Naive thymus-derived CD8-positive, alpha-beta T cell (primary cell): ENCODE measurements at places on chromosomes 5 and 9.

GRCh38 chr5:83015676-83016075 lies 61.5 kb downstream of the TMEM167A start:
- H3K4me1 ChIP-seq, result no peaks in the 10 kb centered on the region
- H3K27me3 ChIP-seq, result no peaks in the 10 kb centered on the region
- H3K4me3 ChIP-seq, result no peak overlapping the region
- H3K36me3 ChIP-seq, result peaks cover 5% of the 10 kb centered on the region
- H3K27ac ChIP-seq, result no peak overlapping the region

- DNase-seq, result no peak
- H3K36me3 ChIP-seq, result no peaks in the 10 kb centered on the region
- no peaks in the 10 kb centered on the region for H3K4me1 ChIP-seq
- no peak overlapping the region for H3K27ac ChIP-seq
Measured at GRCh38 chr9:72931437-72931836, 21.4 kb downstream of the ALDH1A1 start.

- H3K4me1 ChIP-seq, result no peaks in the 10 kb centered on the region
- H3K27ac ChIP-seq, result no peak overlapping the region
- no peak for DNase-seq
- peaks cover 7% of the 10 kb centered on the region for H3K27me3 ChIP-seq
- H3K36me3 ChIP-seq, result no peaks in the 10 kb centered on the region
- H3K4me3 ChIP-seq, result no peak overlapping the region
Measured at GRCh38 chr9:97518909-97519307, 17.4 kb downstream of the TMOD1 start.

- H3K4me3 ChIP-seq, result no peak overlapping the region
- H3K27me3 ChIP-seq, result no peaks in the 10 kb centered on the region
- H3K4me1 ChIP-seq, result no peaks in the 10 kb centered on the region
- H3K36me3 ChIP-seq, result no peaks in the 10 kb centered on the region
Measured at GRCh38 chr9:22332202-22332601, 114.4 kb upstream of the DMRTA1 start.

- no peaks in the 10 kb centered on the region for H3K36me3 ChIP-seq
- H3K4me3 ChIP-seq, result no peak overlapping the region
- peaks cover 2% of the 10 kb centered on the region for H3K27me3 ChIP-seq
- H3K4me1 ChIP-seq, result no peaks in the 10 kb centered on the region
Measured at GRCh38 chr5:67694810-67695191, 498.2 kb upstream of the CD180 start.

- DNase-seq, result no peak
- H3K4me1 ChIP-seq, result no peaks in the 10 kb centered on the region
- H3K27ac ChIP-seq, result no peak overlapping the region
- no peaks in the 10 kb centered on the region for H3K27me3 ChIP-seq
- no peak overlapping the region for H3K4me3 ChIP-seq
Measured at GRCh38 chr5:102823441-102823874, 68.4 kb downstream of the PAM start.

GRCh38 chr9:72476617-72477437 lies 44.6 kb upstream of the TMC1 start:
- no peak overlapping the region for H3K4me3 ChIP-seq
- H3K36me3 ChIP-seq, result no peaks in the 10 kb centered on the region

DNA sequence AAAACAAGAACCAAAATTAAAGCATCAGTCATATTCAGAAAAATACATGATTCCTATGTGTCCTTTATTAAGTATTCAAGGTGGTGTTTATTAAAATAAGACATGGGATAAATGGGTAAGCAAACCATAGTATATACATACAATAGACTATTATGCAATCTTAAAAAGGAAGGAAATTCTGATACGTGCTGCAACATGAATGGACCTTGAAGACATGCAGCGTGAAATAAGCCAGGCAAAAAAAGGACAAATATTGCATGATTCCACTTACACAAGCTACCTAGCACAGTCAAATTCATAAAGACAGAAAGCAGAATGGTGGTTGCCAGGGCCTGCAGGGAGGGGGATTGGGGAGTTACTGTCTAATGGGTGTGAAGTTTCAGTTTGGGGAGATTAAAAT lies 127.7 kb downstream of the DMAC1 start:
- no peaks in the 10 kb centered on the region for H3K4me1 ChIP-seq
- no peaks in the 10 kb centered on the region for H3K36me3 ChIP-seq
- no peak for DNase-seq
- H3K4me3 ChIP-seq, result no peak overlapping the region
